ENCODE measurements at places on chromosomes 2 and 18.

DNA sequence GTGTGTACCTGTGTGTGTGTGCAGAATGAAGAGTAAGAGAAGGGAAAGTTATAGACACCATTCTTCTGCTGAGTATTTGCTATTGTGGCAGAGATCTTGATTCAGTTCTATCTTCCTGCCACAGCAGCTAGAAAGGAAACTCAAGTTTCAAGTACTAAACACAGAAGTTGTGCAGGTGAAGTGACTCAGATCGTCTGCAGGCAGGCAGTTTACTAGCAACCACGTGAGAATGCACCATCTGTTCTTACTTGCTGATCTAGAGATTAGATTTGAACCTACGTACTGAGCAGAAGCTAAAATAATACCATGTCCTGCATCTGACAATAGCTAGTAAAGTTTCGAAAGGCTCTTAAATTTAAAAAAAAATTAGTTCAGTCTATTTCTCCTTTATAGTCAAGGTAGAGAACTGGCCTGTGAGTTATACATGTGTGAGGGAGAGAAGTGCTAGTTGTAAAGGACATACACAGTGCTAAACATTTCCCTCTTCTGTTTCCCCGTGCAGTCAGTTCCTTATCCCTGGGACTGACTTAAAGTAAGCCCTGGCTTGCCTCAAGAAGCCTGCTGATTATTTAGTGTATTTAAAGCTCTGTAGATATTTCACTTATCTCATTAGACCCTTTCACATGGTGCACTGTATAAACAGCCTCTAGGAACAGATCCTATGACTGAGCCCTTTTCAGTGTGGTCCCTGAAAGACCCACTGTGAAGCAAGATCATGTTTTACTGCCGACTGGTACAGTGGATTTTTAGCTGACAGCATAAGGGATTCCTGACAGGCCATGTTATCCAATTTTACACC lies 45.0 kb downstream of the SLC38A11 start:
- no peak for DNase-seq

- no peak for DNase-seq
Observed at GRCh38 chr2:76491503-76491902, 780.8 kb upstream of the GCFC2 start.

DNA sequence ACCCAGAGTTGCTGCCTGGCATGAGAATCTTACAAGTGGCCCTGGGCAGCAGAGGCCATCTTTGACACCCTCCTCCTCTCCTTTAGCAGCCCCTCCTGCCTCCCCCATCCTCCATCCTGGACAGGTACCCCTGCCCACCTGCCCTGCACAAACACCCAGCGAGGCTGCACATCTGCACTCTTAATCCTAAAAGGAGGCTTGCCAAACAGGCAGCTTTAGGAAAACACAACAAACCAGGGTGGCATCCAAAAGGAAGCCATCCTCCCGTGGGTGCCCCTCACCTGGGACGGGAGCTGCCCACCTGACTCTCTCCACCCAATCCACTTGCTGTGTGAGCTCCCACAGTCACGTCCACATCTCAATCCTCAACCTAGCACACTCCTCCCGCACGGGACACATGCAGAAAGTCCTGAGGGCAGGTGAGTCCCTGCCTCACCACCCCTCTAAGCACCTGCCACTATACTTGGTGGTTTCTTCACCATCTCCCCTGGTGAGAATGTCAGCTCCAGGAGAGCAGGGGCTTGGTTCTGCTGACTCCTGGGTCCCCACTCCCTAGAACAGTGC lies 5.8 kb downstream of the BIN1 start:
- no peak for DNase-seq

DNA sequence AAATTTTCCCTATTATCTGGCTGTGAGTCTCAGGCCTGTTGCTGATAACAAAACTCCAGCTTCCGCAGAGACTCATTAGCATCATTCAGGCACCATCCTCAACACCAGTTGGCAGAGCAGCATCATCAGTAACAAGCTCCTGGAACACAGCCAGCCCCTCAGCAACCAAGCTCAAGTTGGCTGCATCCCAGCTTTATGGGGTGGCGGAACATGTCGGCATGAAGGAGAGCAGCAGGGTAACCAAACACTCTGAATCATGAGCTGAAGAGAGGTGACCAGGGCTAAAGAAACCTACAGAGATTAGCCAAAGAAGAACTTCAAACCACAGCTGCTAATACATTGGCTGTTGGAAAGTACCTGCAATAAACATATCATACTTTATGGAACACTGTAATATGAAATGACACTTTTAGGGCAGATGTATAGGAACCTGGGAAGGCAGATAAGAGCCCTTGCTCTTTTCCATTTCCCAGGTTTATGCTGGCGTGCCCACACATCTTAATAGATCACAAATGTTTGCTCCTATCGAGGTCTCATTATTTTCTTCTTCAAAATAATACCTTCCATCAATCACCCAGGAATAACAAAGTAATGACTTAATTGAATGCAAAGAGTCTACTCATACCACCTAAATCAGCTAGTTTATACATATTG lies 63.8 kb downstream of the PDE11A start:
- DNase-seq = no peak

DNA sequence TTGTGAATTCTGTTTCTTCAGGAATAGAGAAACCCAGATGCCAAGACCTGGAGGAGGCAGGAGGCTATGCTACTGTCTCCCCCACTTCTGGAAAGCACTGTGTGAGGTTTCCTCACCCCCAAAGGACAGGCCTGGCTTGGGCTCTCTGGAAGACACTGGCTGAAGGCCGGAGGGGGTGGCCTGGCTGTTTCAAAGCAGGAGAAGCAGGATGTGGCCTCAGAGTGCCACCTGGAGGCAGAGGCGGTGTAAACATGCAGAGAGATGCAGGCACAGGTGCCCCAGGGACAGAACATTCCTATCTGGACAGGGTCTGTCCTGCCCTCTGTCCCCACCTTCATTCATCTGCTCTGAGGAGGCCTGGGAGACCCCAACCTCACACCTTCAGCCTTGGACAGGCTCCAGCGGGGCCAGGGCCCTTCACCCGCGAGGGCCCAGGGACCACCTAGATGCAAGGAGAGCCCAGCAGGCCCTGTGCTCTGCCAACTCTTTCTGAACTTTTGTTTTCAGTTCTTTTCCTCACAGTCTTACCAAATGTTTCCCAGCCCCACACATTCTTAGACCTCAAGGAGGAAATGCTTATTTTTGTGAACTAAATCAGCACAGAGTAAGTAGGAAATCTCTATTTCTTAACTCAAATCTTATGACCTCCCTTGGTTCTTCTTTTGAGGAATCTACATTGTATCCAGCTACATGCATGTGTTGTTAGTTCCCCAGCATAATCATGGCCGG lies 79.2 kb downstream of the LONRF2 start:
- peak; percentile 47 for DNase-seq

- DNase-seq = no peak
Observed at GRCh38 chr2:58710795-58711279, 469.7 kb upstream of the FANCL start.

DNA sequence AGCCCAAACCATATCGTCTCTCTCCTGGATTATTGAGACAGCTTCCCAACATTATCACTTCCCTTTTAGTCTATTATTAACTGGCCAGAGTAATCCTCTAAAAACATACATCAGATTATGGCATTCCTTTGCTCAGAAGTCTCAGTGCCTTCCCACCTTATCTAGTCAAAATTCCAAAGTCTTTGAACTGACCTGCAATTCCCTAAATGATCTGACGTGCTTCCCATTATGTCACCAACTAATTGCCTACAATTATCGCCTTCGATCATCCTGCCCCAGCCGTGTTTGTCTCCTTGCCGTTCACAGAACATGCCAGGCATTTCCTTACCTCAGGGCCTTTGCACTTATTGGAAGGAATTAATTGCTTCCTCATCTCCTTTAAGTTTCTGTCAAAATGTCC lies 332.4 kb downstream of the IRS1 start:
- DNase-seq = no peak

DNA sequence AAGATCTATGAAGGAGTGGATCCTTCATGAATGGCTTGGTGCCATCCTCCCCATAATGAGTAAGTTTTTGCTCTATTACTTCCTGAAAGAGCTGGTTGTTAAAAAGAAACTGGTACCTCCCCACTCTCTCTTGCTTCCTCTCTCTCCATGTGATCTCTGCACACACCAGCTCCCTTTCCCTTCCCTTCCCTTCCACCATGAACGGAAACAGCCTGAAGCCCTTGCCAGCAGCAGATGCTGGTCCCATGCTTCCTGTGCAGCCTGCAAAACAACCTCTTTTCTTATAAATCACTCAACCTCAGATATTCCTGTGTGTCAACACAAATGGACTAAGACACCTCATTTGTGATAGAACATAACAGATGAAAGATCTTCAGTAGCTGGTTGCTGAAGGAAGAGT lies 303.5 kb upstream of the ACVR2A start:
- no peak for DNase-seq

Measured in activated CD4-positive, alpha-beta T cell treated with anti-CD3 and anti-CD28 coated beads, Interleukin-2, amount 50 U/mL, for 1 hour (primary cell).